ENCODE measurements at places on chromosomes 1 and 21.

DNA sequence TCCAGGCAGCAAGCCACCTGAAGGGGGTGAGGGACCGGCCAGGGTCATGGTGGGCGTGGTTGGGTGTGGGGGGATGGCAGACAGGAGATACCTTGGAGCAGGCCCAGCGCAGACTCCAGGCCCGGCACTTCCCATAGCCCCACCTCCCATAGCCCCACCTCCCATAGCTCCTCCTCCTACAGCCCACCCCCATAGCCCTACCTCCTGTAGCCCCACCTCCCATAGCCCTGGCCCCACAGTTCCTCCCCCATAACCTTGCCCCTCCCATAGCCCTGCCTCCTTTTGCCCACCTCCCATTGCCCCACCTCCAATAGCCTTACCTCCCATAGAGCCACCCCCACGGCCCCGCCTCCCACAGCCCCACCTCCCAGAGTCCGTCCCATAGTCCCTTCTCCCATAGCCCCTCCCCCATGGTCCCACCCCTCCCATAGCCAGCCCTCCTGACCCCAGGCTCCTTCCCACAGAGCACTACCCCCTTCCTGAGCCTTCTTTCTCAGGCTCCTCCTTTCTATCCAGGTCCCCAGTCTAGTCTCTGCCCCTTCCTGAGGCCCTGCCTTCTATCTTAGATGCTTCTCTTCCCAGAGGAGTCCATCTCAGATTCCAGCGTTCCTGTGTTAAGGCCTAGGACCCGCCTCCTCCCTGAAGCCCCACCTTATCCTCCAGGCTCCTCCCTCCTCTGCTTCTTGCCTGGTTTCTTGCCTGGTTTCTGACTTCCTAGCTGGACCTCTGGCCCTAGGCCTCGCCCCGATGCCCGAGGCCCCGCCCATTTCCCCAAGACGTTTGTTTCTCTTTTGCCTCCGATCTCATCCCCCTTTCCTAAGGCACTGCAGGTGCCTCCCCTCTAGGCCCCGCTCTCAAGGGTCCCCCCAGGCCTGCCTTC lies 46.8 kb downstream of the PTPRU start:
- no peak for DNase-seq

GRCh38 chr1:87307931-87308330 lies 20.7 kb upstream of the LMO4 start:
- no peak for DNase-seq

GRCh38 chr1:35191429-35192055 lies 1.4 kb downstream of the SFPQ start:
- no peak for DNase-seq

GRCh38 chr21:37100316-37100715 lies 27.3 kb downstream of the TTC3 start:
- DNase-seq, result no peak

DNA sequence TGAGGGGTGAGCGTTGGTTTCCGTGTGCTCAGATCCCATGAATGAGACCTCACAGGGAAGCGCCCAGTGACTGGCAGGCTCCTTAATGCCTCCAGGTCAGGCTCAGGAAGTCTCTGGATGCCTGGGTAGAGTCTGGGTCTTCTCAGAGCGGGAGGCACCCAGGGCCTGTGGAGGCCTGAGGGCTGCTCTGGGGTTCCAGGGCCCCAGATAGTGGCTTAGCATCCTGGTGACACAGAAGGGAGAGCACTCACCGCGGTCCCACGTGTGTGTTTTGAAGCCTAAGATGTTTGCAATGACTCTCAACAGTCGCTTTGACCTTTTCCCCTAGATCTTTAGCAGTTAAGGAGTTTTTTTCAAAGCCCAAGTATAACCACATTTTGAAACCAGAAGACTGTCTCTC lies 25.0 kb downstream of the PRMT2 start:
- no peak for DNase-seq

- DNase-seq, result no peak
These were observed 40.2 kb downstream of the BCL9 start for GRCh38 chr1:147581459-147581858.

DNA sequence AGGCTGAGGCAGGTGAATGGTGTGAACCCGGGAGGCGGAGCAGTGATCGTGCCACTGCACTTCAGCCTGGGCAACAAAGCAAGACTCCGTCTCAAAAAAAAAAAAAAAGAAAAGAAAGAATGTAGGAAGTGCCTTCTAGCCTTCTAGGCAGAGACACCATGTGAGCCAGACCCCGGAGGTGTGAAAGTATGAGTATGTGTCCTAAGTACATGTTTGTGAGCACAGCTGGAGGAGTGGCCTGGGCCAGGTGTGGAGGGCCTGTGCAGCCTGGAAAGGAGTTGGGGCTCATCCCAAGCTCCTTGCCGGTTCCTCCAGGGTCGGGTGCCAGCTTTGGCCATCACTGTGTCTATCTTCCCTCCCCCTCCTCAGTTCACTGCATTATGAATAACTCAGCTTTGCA lies 13.0 kb downstream of the SOX13 start:
- DNase-seq, result no peak

GRCh38 chr1:82367456-82367855 lies 566.7 kb downstream of the ADGRL2 start:
- DNase-seq, result no peak

DNA sequence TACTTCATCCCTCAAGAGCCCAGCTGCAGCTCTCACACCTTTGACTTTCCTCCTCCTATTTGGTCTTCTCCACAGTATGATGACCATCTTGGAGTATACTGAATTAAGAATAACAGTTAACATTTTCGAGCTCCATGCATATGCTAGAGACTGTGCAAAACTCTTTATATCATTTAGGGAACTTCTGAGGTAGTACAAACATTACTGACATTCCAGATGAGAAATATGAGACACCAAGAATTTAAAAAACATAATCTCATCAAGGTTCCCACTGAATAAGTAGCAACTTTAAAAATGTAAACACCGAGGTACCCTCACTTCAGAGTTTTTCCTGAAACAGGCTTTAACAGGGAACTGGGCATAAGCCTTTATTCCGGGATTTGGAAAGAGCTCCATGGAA lies 22.7 kb downstream of the FMO3 start:
- DNase-seq, result no peak

- peak; percentile 54 for DNase-seq
These were observed 1.0 kb downstream of the ANKRD65 start for GRCh38 chr1:1419813-1420653.

- DNase-seq, result peak; percentile 32
These were observed 910 bp upstream of the RERE start for GRCh38 chr1:8818325-8818775.

GRCh38 chr1:226761322-226761721 lies 22.2 kb upstream of the ITPKB start:
- DNase-seq, result no peak

DNA sequence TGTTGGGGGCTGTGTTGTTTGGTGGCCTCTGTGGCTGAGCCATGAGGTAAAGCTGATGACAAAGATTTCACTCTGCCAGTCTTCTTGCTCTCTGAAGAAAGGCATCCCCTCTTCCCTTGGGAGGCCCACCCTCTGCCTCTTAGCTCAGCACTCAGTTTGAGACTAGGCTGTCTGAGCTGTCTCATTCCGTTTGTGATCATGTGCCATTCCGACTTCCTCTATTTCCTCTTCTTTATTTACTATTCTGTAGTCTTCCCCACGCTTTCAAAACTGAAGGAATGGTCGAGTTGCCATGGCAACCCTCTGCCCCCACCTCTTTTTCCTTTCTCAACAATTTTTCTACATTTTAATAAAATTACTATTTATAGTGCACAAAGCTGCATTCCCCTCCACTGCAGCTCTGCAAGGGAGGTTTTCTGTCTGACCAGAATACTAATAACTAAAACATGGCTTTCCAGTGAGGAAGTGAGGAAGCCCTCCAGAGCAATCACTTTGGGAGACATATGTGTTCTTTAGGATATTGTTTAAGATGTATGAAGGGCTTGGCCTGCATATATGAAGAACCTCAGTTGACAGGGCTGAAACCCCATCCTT lies 30.8 kb downstream of the KCNA3 start:
- no peak for DNase-seq

DNA sequence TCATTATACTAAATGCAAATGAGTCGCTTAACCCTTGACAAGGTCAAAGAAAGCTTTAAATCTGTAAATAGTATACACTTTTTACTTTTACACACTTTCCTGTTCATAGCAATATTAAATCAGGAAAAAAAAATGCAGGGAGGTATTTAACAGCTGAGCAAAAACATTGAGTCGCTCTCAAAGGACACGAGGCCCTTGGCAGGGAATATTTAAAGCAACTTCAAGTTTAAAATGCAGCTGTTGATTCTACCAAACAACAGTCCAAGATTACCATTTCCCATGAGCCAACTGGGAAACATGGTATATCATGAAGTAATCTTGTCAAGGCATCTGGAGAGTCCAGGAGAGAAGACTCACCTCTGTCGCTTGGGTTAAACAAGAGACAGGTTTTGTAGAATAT lies 62.7 kb downstream of the CAPN2 start:
- DNase-seq, result no peak

DNA sequence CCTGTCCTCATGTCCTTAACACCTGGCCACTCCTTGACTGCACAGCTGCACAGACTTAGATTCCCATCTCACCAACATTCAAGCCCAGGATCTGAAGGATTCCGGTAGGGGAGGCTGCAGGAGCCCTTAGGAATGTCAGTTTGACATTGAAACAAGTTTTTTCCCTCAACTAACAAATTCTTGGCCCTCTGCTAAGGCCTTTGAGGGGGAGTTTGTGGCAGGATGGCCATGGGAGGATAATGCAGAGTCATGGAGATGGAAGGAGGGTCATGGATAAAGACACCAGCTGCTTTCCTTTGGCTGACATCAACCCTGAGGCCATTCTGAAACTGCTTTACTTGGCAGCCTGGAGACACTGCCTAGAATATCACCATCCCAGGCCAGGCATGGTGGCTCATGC lies 63.4 kb upstream of the PPP2R5A start:
- DNase-seq, result no peak

DNA sequence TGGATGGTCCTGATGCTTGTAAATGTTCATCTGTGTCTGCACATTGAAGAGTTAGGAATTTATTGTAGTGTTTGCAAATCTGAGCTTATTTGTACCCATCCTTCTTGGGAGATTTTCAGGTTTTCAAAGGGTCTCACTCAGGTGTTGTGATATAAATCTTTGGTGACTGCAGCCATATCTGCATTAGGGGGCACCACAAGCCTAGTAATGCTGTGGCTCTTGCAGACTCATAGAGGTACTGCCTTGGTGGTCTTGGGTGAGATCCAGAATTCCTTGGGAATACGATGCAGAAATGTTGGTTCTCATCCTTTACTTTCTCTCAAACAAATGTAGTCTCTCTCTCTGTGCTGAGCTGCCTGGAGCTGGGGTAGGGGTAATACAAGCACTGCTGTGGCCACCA lies 405.9 kb downstream of the TTLL7 start:
- no peak for DNase-seq

DNA sequence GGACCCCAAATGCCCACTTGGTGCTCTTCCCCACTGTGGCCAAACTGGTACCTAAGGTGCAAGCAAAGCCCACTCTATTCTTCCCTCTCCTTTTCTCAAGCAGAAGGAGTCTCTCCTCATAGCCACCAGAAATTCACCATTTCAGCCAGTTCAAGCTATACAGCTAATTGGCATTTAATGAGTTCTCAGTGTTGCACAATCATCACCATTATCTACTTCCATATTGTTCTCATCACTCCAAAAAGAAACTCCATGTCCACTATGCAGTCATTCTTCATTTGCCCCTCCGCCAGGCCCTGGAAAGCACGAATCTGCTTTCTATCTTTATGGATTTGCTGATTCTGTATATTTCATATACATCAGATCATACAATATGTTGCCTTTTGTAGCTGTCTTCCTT lies 9.9 kb upstream of the ATG4C start:
- no peak for DNase-seq

DNA sequence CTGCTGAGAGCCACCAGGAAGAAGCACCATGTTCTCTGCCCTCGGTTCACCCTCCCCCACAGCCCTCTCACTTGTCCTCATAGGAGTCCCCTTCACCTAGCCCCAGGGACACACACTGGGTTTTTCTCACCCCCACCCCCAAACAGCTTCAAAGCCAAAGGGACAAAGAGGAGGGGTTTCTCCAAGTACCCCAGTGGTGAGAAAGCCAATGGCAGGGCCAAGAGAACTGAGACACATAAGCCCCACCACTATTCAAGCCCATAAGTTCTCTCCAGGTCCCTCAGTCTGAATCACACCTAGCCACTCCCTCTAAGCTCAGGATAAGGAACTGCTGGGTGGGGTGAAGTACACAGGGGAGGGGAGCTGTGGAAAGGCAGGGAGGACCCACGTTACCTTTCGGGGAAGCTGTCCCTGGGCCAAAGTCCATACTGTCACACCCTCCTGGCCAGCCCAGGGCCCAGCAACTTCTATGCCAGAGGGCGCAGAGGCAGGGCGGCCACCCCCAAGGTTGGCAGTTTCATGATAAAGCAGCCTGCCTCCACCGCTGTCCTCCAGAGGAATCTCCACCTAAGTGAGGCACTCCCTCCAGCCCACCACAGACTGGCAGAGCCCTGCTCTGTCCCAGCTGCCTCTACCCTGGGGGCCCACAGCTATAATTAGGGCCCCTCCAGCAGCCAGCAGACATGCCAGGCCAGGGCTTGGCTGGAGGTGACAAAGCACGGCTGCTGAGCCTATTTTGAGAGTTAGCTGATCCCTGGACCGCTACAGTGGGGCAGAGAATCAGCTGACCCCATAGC lies 39.0 kb upstream of the PPP1R15B start:
- no peak for DNase-seq

GRCh38 chr1:72227667-72228066 lies 54.7 kb downstream of the NEGR1 start:
- DNase-seq, result no peak

DNA sequence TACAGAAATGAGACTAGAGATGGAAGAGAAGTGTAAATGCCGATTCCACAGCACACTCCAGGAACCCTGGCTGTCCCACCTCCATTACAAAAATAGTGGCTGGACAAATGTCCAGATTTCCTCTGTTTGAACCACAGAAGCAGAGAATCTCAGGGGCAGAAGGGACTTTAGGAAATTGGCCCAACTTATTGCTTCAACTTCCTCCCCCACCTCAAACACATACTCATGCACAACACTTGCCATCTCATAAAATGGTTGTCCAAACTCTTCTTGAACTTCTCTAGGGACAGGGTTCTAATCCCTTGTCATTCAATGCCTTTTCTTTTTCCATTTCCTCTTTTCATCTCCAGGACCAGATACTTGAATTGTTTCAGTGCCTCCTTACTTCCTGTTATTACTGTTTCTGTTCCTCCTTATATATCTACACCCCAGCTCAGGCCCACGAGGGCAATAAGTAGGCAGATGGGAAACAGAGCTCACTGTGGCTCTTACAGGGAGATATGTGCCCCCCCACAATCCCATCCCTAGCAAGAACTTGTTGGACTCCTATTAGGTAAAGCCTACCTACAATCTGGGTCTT lies 8.5 kb upstream of the B4GALT3 start:
- no peak for DNase-seq

- no peak for DNase-seq
These were observed 1.5 kb downstream of the KRTAP21-3 start for GRCh38 chr21:30717105-30717504.

- DNase-seq, result no peak
These were observed 110.7 kb upstream of the SLC45A1 start for GRCh38 chr1:8207202-8207601.

All from NCI-H510A (cell line).